NCI-H69 (cell line): ENCODE measurements at places on chromosomes 16 and 17.

- DNase-seq = peak; percentile 61
Measured at GRCh38 chr17:82647593-82648164, 565 bp downstream of the WDR45B start.

GRCh38 chr17:36994438-36994837 lies 45.7 kb downstream of the AATF start:
- no peak for DNase-seq

- peak; percentile 89 for DNase-seq
Measured at GRCh38 chr16:8660841-8661301, 13.5 kb upstream of the ABAT start.

GRCh38 chr16:78001451-78002025 lies 20.8 kb upstream of the CLEC3A start:
- DNase-seq = no peak

DNA sequence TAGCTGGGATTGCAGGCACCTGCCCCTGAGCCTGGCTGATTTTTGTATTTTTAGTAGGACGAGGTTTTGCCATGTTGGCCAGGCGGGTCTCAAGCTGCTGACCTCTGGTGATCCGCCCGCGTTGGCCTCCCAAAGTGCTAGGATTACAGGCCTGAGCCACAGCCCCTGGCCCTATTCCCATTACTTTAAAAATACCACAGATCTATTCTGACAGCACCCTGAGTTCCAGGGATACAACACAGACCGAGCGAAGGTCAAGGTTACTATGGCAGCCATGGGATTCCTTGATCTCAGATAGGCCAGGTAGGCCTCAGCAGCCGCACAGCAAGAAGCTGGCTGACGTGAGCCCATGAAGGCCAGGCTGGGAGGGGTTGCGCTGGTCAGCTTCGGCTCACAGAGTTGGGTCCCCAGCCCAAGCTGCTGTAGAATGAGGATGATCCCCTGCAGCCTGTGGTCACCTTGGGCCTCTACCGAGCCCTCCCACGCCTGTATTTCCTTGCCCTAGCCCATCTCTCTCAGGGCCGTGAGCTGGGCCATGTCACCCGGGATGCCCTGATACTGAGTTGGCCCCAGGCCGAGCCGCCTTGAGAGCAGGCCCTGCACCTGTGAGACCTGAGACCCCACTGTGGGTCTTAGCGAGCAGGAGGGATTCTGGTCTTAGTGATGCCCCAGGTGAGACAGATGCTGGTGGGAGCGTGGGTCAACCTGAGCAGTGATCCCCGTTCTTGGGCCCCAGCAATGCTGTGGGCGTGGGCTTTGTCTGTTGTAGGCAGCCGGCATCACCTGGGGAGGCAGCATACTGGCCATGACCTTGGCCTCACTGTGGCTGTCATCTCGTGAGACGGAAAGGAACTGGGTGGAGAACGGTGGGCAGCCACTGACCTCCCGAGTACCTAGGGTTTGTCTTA lies 16.9 kb upstream of the RNF213 start:
- DNase-seq = no peak

DNA sequence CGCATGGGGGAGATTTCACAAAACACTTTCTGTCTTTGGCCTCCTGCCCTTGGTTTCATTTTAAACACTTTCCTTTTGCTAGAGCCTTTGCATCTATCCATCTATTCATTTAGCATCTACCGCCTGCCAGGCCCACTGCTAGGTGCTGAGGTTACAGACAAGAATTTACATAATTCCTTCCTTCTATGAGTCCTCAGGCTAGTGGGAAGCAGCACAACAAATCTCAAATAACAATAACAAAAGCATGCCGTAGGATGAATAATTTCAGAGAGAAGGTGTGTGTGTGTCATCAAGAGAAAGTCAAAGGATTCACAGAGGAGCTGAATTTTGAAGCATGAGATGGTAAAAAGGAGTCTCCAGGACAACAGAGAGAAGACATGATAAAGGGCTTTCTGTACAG lies 6.1 kb upstream of the SLC46A1 start:
- DNase-seq = no peak

- DNase-seq = no peak
Measured at GRCh38 chr17:17551361-17551760, 40.1 kb downstream of the PEMT start.

- DNase-seq = peak; percentile 78
Measured at GRCh38 chr17:35969558-35970380, 11.5 kb downstream of the CCL16 start.

DNA sequence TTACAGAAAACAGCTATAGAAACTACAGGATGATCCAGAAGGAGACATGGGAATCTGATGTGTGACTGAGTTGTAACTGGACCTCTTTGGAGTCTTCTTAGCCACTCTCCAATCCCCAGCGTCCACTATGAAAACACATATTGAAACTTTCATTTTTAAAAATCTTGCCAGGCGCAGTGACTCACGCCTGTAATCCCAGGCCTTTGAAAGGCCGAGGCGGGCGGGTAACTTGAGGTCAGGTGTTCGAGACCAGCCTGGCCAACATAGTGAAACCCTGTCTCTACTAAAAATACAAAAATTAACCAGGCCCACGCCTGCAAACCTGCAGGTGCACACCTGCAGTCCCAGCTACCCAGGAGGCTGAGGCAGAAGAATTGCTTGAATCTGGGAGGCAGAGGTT lies 53.3 kb downstream of the HIC1 start:
- no peak for DNase-seq

- no peak for DNase-seq
Measured at GRCh38 chr16:89534252-89534756, 26.1 kb downstream of the SPG7 start.

- DNase-seq = peak; percentile 19
Measured at GRCh38 chr17:35084987-35085386, 21.5 kb upstream of the RFFL start.

DNA sequence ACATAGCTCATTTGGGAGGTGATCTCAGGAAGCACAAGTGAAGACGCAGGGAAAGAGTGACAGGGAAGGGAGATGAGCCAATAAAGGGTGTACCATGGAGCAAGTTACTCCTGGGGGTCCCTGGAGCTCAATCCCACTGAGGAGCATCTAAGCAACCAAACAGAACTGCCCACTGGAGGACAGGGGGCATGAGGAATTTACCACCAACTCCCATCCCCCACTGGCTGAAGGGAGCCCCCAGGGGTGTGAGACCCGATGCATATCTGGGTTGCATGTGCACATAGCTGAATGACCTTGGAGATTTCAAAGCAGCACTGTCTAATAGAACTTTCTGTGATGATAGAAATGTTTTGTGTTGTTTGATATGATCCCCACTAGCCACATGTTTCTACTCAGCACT lies 29.6 kb downstream of the C16orf82 start:
- DNase-seq = no peak

DNA sequence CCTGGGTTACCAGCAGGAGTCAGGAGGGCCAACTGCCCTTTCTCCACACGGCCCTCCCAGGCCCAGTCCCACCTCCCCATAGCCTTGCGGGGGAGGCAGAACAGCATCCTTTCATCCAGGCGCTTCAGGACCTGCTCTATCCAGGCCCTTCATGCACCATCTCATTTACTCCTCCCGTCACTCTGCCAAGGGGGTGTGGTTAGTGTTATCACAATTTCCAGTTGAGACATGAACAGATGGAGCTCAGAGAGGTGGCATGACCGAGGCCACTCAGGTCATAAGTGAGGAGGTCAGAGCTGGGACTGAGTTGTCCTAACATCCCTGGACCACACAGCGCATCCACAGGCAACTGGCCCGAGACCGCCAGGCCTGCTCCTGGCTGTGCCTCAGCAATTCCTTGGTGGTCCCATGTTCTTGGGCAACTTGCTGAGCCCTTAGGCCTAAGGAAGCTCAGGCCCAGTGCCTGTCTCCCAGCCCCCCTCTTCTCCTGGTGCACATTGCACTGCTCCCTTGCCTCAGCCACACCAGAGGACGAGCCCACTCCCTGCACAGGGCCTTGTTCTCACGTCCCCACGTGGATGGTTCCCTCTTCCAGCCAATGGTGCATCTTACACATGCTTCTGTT lies 23.8 kb downstream of the C17orf100 start:
- DNase-seq = no peak

- DNase-seq = no peak
Measured at GRCh38 chr16:70255574-70255973, 3.8 kb upstream of the EXOSC6 start.

- peak; percentile 56 for DNase-seq
Measured at GRCh38 chr16:24309258-24310142, 53.4 kb downstream of the CACNG3 start.

- no peak for DNase-seq
Measured at GRCh38 chr17:58228679-58229078, 9.6 kb upstream of the MKS1 start.

DNA sequence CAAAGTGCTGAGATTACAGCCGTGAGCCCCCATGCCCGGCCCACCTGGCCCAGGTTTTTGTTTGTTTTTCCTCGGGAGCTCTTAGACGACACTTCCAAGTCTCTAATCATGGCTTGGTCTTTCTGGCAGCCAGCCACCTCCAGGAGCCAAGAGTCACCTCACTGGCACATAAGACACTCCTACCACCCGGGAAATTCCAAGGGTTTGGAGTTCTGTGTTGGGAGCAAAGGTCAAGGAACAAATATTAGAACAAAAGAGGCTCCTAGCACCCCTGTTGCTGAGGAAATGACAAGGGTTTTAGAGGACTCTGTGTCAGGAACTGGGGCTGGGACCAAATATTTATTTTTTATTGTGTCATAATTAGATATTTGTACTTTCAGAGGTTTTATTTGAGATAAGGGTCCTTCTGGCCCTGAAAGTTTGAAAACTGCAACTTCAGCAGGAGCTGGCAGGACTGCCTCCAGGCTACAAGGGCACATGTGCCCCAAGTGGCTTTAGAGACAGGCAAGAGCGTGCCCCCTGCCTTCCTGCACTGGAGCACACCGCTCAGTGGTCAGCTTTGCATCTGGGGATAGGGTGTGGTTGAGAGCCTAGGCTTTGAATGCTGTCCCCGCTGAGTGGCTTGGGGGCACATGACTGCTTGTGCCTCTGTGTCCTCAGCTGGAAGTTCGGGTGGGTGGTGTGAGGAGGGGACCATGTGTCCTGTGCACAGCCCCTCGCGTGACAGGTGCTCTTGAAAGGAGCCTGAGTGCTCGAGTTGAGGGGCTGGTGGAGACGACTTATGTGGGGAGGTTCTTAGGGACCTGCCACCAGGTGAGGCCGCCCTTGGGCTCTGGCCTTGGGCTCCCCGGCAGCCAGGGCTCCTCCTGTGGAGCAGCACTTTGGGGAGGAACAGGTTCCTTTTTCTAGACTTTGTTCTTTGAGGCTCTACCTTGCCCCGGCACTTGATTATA lies 29.7 kb downstream of the MGRN1 start:
- DNase-seq = peak; percentile 33

DNA sequence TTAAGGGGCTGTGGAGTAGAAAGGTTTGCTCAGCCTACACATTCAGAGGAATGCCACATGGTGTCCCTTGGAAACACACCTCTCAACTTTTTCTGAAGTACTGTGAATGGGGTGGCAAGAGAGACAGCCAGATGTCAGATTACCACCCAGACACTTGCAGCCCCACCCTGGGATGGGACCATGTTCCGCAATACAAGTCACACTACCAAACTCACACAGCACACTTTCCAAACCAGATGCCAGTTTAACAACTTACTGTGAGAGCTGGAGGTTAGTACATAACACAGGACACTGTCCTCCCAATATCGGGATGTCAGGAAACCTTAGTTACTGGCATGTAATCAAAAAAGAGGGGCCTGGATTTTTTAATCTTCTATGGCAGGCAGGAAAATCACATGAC lies 7.9 kb downstream of the USP7 start:
- DNase-seq = no peak

DNA sequence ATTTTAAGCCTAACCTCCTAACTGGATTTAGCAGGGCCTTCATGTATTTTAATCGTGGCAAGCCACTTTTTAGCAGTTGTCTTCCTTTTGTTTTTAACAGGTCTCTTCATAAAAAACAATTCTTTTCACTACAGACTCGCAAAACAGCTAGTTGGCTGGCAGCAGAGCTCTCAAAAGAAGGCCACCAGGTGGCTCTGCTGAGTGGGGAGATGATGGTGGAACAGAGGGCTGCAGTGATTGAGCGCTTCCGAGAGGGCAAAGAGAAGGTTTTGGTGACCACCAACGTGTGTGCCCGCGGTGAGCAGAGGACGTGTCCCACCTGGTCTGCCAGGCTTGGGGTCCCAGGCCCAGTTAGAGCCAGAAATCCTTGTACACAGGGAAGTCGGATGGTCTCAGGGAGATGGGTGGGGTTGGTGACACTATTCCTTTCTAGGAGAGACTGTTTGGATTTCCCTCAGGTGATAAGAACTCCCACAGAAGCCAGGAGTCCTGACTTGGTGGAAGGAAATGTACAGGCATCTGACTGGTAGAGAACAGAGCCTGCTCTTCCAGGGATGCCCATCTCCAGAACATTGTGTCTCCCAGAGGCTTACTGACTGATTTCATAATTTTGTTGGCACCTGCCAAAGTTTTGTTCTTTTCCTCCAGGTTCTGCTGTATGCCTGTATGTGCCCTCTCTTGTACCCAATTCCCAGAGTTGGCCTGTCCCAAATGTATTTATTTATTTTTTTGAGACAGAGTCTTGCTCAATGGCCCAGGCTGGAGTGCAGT lies 14.9 kb upstream of the DDX19A start:
- DNase-seq = no peak

DNA sequence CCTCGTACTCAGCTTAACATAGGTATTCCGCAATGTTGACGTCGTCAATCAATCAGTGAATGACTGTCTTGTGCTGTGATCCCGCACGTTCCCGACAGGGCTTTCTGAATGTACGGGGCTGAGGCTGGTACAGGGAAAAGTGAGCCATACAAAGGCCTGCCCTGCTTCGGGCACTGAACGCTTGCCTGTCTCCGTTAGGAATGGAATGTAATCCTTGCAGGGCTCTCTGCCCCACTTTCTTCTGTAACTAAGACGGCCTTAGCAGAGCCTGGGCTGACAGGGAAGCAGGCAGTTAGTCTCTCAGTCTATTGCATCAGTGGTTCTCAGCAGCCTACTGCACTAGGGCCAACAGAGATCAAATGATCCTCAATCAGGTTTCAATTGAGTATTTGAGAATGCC lies 16.2 kb upstream of the MYH3 start:
- DNase-seq = no peak

GRCh38 chr17:1154704-1155103 lies 25.1 kb downstream of the ABR start:
- DNase-seq = no peak

DNA sequence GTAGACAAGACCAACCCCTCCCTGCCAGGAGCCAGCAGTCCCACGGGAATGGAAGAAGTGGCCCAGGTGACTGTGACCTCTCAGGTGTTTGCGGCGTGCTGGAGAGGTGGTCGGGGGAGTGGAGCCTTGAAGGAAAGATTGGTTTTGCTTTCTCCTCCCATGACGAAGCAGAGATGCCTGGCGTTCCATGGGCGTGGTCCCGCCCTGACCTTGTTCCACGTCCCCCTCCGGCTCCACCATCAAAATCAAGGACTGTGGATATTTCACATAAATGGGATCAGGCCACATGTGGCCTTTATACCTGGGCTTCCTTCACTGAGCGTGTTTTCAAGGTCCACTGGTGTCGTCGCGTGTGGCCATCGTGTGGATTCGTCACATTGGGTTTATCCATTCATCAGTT lies 270.6 kb upstream of the TNRC6C start:
- DNase-seq = no peak
